AG04450 (cell line): ENCODE measurements at places on chromosomes 2 and 18. TPM values are rescaled to one million over a fixed set of nuclear protein-coding genes. Genes with fewer than 3 reads are reported as not detected.

GRCh38 chr2:189285962-189286645, 106.5 kb upstream of the COL5A2 start:
- peak; percentile 70 for DNase-seq

DNA sequence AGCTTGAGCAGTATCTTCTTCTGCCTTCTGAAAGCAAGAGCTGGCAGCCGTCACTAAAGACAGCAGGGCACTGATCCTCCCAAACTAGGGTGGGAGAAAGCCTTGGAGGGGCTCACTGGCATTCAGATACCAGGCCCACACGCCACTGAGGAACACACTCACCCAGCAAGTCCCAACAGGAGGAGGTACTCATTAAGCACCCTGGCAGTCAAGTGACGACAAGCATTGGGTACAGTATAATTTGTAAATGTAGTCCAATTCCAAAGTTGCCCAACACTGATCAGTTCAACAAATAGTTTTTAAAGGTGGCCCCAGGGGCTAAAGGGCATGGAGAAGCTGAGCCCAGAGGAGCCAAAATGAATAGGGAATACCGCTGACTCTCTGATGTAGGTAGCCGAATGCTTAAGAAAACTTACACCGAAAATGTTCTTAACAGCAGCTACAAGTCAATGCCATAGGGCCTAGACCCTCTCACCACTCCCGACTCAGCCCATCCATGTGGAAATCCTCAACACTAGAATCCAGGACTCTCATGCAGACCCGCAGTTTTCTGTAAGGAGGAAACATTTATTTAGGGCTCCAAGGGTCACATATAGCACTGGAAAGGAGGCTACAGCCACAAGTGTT, 9.9 kb downstream of the LIMS2 start:
- DNase-seq = no peak

DNA sequence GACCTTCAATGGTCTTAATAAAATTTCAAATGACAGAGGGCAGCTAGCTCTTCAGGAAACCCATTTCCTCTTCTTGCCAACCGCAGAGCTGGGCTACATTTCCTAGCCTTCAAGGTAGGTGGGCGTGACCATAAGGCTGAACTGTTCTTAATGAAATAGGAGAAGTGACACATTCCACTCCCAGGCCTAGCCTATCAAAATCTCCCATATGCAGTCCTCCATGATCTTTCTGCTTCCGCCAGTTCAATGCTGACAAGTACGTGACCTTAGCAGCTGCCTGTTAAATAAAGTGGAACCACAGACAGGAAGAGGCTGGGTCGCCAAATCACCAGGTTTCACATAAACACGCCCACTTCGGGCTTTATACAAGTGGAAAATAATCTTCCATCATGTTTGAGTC, 13.2 kb downstream of the SERPINE2 start:
- DNase-seq = no peak

DNA sequence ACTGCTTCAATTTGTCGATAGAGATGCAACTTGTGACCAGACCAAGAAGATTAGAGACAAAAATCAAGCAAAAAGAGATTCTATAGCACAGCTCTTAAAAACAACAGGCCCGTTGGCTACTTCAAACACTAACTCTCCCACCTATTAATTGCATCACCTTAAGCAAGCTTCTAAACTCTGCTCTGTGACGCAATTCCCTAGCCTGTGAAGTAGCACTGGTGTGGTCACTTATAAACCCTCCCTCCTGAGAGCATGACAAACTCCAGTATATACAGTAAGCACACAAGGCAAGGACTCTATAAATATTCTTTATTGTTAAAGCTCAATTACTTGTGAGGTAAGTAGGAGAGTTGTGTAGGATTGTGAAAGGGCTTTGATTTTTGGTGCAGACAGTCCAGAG, 72.3 kb downstream of the CMPK2 start:
- no peak for DNase-seq

DNA sequence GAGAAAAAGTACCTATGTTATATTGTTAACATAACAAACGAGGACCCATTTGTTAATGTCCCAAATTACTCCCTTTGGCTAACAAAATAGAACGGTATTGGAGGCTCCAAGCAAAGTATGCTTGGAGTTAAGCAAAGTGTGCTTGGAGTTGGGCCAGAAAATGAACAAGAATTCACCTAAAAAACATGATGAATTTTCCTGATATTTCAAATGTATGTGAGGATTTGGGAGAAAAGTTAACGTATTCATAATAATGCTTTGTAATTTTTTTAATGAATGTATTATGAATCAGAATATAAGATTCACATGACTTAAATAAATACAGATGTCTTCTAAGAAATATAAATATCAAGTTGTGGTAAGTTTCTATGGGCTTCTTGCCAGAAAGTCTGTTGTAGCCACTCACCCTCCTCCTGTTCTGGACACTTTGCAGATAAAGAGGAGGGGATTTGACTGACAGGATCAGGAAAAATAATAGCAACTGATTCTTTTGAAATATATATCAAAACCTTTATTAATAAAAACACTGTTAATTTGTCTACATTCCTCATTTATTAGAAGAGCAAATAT, 423.7 kb upstream of the MMADHC start:
- no peak for DNase-seq

GRCh38 chr2:11691076-11691660, 21.2 kb upstream of the NTSR2 start:
- DNase-seq = no peak

- no peak for DNase-seq
These were observed 60.0 kb downstream of the HS1BP3 start for GRCh38 chr2:20590704-20591515.

GRCh38 chr2:137049518-137049917, 284.2 kb downstream of the THSD7B start:
- DNase-seq = no peak

DNA sequence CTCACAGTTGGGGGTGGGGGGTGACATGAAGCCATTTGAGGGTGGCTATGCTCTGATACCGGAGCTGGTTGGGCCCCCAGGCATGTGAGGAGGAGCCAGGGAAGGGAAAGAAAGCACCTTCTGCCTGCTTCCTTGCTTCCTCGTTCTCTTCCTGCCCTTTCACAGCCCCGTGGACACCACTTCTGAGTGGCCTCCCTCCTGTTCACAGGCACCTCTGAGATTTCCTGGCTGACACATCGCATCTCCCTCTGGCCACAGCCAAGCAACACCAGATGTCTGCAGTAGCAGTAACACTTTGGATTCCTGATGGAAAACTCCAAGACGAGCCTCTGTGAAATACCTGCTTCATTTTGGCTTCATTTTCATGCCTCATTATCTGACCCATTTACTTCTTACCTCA, 64.7 kb upstream of the ST3GAL5 start:
- no peak for DNase-seq

DNA sequence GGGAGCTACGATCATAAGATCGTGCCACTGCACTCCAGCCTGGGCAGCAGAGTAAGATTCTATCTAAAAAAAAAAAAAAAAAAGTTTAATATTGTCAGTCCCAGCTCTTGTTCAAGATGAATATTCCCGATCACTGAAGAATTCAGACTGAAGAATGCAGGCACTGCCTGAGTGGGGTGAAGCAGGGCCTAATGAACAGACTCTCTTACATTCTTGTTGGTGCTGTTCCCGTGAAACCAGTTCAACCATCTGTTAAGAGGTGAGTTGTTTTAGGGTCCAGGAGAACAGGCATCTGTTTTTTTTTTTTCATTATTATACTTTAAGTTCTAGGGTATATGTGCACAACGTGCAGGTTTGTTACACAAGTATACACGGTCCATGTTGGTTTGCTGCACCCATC, 17.1 kb upstream of the CAB39 start:
- DNase-seq = no peak

DNA sequence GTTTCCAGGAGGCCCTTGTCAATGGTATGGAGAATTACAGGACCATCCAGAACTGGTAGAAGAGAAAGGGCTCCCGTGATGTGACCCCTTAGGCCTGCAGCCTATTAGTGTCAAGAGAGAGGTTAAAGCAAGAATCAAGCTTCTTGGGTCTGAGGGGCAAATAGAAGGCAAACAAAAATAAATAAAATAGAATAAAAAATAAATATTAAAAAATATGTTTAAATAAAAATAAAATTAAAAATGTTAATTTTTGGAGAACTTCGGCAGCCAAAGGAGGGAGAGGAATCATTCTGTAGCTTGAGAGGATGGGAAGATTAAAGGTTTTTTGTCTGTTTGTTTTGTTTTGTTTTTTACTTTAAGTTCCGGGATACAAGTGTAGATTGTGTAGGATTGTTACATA, 15.2 kb upstream of the TMEM178A start:
- no peak for DNase-seq

- DNase-seq = no peak
These were observed 136.9 kb upstream of the SPOPL start for GRCh38 chr2:138364554-138365162.

DNA sequence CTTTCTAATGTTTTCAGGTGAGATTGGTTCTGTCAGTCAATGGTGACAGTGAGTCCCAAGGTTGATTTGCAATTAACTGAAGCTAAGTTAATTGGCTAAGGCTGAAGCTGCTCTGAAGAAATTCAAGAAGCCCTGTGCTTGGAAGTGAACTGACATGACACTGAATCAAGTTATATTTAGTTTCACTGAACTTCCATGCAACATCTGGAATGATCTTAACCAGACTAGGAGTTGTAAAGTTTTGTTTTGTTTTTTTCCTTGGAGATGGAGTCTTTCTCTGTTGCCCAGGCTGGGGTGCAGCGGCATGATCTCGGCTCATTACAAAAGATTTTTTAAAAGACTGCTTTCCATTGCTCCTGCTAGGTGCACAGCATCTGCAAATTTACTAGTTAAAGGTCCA, 11.4 kb downstream of the SERPINB5 start:
- no peak for DNase-seq

GRCh38 chr2:102241616-102242305, 54.9 kb downstream of the IL1RL2 start:
- DNase-seq = no peak

GRCh38 chr18:28766027-28766426, 589.1 kb upstream of the CDH2 start:
- DNase-seq = no peak

GRCh38 chr2:181174611-181175580, 194.5 kb downstream of the UBE2E3 start:
- no peak for DNase-seq

The IL1R2 gene
- 0.35 and 0.41 TPM in 2 replicates for polyA plus RNA-seq

The SPHKAP gene
- polyA plus RNA-seq = not detected in 2 replicates

The EMILIN1 gene
- polyA plus RNA-seq = 68.3 and 96.0 TPM in 2 replicates

The LMAN2L gene
- 29.6 and 35.1 TPM in 2 replicates for polyA plus RNA-seq

The TTC21B gene
- 11.1 and 12.1 TPM in 2 replicates for polyA plus RNA-seq

The SH3BP4 gene
- 224 and 276 TPM in 2 replicates for polyA plus RNA-seq

The POTEI gene
- not detected in 2 replicates for polyA plus RNA-seq

The LYPD1 gene
- 60.3 and 64.7 TPM in 2 replicates for polyA plus RNA-seq

The LYPD6B gene
- 0.21 and 0.26 TPM in 2 replicates for polyA plus RNA-seq

The TUBA3E gene
- polyA plus RNA-seq = not detected in 2 replicates
